ENCODE measurements at places on chromosomes 7 and 10.
A peak's percentile ranks its signal among the peaks of the same experiment; 100 is the strongest.

- peak; percentile 32 for DNase-seq
Observed at GRCh38 chr7:55149001-55149400, 130.2 kb downstream of the EGFR start.

- no peak for DNase-seq
Observed at GRCh38 chr10:110355922-110356627, 51.4 kb upstream of the SMNDC1 start.

- no peak for DNase-seq
Observed at GRCh38 chr7:108802650-108803049, 233.0 kb downstream of the DNAJB9 start.

GRCh38 chr10:131210181-131210580 is 101.3 kb downstream of the TCERG1L start:
- DNase-seq: no peak

DNA sequence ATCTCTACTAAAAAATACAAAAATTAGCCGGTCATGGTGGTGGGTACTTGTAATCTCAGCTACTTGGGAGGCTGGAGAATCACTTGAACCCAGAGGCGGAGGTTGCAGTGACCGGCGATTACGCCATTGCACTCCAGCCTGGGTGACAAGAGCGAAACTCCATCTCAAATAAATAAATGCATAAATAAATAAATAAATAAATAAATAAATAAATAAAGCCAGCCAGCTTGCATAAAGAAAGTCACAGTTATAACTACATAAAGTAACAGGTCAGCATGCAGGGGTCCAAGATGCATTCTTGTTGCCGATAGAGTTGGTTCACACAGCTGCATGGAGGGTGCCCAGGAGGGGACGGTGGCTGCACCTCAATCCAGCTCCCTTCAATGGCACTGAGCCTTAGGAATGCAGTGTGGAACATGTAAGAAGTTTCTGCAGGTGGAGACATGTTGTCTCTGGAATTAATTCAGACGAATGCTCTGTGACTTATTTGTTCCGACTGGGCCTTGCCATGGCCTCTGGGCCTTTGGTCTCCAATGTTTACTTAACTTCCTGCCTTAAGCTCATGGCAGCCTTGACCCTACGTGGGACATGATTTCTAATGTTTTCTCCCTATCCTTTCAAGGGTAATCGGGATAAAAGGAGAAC is 159.6 kb upstream of the PRKCQ start:
- DNase-seq: no peak

DNA sequence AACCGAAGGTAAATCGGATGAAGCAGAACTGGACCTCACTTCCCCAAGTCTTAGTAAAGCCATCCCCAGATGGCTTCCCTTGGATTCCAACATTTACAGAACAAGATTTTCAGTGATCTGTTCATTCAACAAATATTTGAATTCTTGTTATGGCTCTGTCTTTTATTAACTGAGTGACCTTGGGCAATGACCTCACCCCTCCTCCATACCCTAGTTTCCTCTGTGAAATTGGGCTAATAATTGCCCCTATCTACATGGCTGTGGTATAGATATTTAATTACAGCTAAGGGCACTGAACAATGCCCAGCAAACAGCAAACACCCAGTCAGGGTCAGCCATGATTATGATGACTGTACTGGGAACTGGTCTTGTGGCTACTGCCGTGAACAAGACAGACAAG is 19.1 kb downstream of the TECTB start:
- DNase-seq: no peak

- peak; percentile 28 for DNase-seq
Observed at GRCh38 chr10:68271196-68271882, 39.4 kb upstream of the ATOH7 start.

DNA sequence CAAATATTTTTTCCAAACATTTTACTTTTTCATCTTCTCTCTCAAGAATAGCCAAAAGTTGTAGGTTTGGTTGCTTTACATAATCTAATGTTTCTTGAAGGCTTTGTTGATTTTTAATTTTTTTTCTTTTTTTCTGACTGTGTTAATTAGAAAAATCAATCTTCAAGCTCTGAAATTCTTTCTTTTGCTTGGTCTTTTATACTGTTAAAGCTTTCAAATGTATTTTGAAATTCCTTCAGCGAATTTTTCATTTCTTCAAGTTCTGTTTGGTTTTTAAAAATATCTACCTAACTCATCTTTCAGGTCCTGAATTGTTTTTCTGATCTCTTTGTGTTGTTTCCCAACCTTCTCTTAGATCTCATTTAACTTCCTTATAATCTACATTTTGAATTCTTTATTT is 109.3 kb downstream of the SLC25A40 start:
- no peak for DNase-seq

- DNase-seq: peak; percentile 52
Observed at GRCh38 chr7:80707318-80707717, 68.9 kb downstream of the CD36 start.

- no peak for DNase-seq
Observed at GRCh38 chr7:16779051-16779450, 25.5 kb downstream of the TSPAN13 start.

DNA sequence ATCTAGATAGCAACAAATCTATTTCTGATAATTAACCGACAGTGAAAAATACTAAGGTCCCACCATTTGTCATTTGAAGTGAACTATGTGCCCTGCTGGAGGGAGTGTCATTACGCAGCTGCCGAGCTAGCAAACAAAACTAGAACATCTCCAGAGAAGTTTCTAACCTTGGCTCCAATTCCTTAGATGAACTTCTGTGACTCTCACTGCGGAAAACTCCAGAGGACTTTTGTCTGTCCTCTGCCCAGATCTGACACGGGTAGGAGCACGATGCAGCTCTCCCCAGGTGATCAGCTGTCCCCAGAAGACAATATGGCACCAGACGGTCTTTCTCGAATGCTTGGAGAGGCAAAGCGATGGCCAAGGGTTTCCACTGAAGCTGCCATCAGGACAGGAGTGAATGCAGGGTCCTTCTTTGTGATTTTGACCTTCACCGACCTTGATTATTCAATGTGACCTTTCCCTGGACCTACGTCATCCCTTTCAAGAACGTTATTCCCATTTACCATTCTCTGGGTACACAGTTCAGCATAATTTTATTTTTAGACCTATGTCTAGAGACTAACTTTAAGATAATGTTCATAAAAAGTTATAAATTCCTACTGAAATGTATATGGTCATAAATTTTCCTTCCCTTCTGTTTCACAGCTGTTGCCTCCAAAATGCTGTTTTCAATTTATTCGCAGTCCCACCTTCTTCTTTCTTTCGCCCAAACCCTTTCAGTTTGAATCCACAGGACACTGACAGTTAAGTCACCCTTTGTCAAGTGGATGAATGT is 116.7 kb upstream of the C7orf33 start:
- no peak for DNase-seq

- DNase-seq: no peak
Observed at GRCh38 chr7:139673230-139673629, 104.6 kb downstream of the HIPK2 start.
